ENCODE measurements at places on chromosomes 4 and X.

DNA sequence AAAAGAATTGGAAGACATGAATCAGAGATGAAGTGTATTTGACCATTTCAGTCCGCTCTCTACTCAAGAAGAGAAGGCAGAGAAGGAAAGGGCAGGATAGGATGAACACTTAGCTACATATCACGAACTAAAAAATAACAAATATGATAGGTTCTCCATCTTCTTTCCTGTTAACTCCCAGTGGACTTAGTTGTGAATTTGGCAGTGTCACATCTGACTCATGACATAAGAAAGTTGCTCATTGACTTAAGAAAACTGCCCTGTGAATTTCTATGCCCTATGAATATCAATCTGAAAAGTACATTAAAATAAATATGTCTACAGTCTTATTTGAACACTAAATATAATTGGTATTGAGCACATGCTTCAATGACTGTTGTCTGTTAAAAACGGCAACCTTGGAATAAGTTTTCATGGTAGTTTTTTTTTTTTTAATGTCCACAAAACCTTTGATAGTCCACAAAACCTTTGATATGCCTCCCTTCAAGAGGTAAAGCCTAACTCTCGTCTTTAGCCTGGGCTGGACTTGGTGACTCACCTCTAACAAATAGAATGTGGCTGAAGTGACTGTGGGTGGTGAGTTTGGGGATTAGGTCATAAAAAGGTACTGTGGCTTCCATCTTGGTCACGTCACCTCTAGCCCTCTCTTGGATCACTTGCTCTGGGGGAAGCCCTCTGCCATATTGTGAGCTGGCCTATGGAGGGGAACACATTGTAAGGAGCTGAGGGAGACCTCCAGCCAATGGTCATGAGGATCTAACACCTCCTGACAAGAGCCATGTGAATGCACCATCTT is 184.7 kb upstream of the S100G start:
- DNase-seq: no peak

DNA sequence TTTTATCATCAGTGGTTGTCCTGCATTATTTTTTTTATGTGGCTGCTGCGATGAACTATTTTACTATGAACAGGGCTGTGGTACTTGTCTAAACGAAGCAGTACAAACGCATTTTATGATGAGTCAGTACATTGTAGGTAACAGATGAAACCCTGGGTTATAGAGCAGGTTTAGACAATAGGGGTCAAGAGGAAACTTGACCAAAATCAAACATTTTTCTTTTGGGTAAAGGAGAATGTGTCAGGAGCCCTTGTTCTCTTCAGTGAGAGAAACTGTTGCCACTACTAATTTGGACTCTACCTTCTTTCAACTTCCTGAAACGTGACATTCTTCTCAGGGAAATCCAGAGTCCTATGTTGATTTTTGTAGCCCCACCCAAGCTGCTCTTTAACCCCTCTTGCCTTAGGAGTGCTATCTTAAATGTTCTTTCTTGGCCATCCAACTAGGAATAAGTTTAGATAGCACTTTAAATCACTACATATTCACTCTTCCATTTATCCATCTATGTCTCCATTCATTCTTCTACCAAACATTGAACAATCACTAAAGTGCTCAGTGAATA is 415.8 kb upstream of the NR3C2 start:
- DNase-seq: no peak

- no peak for DNase-seq
Measured at GRCh38 chr4:17310269-17310652, 201.6 kb downstream of the QDPR start.

GRCh38 chr4:73451404-73451803 is 15.4 kb downstream of the AFP start:
- no peak for DNase-seq

DNA sequence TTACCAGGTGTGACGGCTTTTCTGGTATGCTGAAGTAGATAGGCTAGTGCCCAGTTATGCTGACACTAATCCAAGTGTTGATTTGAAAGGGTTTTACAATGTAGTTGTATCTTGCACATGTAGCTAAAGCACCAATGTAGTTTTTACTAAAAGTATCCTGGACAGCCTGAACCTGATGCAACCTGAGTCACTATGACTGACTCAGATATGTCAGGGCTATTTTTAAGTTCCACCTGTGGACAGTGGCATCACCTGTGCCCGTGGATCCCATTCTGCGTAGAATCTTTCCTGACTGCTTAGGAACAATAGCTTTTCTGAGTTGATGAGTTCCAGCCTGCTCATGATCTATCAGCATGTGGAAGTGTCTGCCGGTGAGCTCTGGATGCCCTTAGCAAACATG is 58.1 kb downstream of the CCNG2 start:
- DNase-seq: no peak

- no peak for DNase-seq
Measured at GRCh38 chr4:125787707-125788106, 473.0 kb downstream of the FAT4 start.

DNA sequence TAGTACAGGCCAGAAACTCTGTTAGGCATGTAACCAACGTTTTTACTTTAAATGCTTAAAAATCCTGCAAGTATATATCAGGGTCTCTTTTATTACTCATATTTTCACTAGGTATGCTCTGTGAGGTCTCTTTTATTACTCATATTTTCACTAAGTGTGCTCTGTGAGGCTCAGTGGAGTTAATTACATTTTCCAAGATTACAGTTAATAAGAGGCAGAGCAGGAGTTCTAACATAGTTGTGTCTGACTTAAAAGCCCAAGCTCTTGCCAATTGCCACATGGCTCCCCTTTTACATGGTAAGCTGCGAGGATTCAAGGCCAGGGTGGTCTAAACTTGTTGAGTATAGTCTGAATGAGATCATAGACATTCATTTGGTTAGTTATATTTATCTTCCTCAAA is 81.0 kb upstream of the ARMCX2 start:
- DNase-seq: no peak

DNA sequence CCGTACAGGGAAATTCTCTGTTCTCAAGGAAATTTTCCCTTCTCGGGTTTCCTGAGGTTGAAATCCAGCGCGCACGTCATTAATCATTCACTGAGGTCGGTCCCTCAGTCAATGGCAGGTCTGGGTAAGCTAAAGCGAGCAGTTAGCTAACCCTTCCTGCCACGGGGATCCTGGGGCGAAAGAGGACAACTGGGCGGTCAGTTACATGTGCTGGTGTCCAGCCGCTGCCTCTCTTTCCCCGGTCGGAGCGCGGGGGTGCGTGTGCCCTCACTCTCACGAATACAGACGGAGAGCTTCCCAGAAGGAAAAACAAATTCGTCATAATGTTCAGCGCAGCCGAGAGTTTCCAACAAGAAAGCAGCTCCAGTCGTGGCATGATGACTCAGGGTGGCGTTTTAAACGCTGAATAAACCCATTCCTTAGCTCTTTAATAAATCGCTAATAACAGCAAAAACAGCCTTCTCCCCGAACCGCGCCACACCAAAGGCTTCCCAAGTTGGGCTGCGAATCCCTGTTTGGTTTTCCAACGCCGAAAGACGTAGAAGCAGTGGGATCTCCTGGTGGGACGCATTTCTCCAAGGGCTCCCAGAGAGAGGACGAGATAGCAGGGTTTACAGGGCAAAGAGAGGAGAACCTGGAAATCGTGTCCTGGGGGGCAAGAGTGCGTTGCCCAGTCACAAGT is 752 bp upstream of the FGF5 start:
- no peak for DNase-seq

GRCh38 chr4:146238107-146238506 is 23.8 kb downstream of the REELD1 start:
- no peak for DNase-seq

GRCh38 chr4:16025268-16025667 is 58.6 kb downstream of the PROM1 start:
- no peak for DNase-seq

- no peak for DNase-seq
Measured at GRCh38 chr4:42320822-42321388, 76.4 kb upstream of the SHISA3 start.

DNA sequence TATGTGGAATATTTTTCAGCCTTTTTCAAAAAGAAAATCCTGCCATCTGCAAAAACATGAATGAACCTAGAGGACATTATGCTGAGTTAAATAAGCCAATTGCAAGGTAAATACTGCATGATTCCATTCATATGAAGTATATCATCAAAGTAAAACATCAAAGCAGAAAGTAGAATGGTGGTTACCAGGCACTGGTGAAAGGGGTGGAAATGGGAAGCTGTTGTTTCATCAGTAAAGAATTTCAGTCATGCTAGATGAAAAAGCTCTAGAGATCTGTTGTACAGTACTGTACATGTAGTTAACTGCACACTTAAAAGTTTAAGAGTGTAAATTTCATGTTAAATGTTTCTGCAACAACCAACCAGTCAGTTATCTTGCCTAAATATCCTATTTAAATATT is 196.8 kb upstream of the ADGRL3 start:
- no peak for DNase-seq

GRCh38 chr4:78092850-78093249 is 35.7 kb downstream of the FRAS1 start:
- no peak for DNase-seq
